Activated effector memory CD4-positive, alpha-beta T cell treated with anti-CD3 and anti-CD28 coated beads, Interleukin-2, amount 50 U/mL, for 16 hours (primary cell): ENCODE measurements at places on chromosomes 3 and 15.

GRCh38 chr15:80570553-80570952 lies 124.6 kb upstream of the ABHD17C start:
- DNase-seq, result no peak

GRCh38 chr15:95901271-95901670 lies 429.2 kb upstream of the NR2F2 start:
- no peak for DNase-seq

DNA sequence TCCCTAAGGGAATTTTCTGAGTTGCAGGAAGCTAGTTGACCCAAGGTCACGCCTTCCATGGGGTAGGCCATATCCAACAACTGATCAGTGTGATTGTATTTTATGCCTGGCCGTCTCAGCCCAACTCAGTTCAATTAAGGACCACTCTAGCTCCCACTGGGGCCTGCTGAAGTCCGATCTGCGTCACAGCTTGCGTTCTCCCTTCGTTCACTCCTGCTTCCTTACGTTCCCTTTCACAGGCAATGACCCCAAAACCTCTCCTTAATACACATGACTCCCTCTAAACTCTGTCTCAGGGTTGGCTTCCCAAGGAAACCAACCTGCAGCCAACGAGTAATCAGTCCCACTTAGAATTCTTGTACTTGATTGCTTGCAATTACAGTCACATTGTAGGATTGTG lies 428.0 kb downstream of the RBMS3 start:
- DNase-seq, result no peak

- no peak for DNase-seq
Measured at GRCh38 chr3:17469520-17469919, 272.9 kb downstream of the TBC1D5 start.

DNA sequence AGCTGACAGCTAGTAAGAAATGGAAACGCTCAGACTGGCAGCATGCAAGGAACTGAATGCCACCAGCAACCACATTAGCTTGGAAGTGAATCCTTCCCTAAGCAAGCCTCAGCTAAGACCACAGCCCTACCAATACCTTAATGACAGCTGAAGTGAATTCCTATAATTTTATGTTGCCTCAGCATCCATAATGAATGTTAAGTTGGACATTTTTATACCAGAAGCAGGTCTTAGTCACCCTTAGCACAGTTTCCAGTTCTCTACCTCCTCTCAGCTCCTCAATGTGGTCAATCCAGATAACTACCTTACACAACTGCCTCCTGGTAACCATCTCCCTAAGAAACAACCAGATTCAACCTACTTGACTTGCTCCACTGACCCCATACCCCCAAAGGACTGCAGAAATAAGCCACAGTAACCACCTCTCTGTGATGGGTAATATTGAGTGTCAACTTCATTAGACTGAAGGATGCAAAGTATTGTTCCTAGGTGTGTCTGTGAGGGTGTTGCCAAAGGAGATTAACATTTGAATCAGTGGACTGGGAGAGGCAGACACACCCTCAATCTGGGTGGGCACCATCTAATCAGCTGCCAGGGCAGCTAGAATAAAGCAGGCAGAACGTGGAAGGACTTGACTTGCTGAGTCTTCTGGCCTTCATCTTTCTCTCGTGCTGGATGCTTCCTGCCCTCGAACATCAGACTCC lies 33.5 kb downstream of the NEDD4 start:
- no peak for DNase-seq

GRCh38 chr3:59456852-59457485 lies 407.1 kb upstream of the CFAP20DC start:
- no peak for DNase-seq

GRCh38 chr3:128064962-128065361 lies 12.7 kb downstream of the SEC61A1 start:
- DNase-seq, result no peak

DNA sequence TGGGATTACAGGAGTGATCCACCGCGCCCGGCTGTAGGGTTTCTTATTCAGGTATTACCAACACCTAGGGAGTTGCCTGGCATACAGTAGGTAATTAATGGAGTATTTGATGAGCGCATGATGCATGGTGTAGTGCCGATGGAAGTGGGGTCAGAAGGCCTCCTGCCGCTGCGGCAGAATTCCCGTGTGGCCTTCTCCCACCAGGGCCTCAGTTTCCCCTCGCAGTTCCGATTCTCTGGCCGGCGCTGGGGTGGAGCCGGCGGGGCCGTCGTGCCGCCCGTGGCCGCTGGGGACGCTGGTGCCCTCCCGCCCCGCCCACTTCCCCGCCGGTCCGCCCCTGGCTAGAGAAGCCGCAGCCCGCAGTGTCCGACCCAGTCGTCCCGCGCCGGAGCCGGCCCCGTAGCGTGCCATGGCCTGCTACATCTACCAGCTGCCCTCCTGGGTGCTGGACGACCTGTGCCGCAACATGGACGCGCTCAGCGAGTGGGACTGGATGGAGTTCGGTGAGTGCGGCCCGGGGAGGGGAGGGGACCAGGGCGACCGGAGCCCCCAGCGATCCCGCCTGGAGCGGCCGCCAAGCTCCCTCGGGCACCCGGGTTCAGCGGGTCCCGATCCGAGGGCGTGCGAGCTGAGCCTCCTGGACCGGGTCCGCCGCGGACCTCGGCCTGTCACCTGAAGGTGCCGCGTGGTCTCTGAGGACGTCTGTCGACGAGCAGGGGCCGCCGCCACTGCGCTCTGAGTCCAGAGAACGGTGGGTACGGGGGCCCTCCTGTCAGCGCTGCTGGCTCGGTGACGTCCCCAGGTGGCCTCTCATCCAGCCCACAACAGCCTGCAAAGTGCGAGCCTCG lies at the start of gene IRAK2:
TSS of gene IRAK2 (plus strand) at position 374 of the 848 bp plus-strand sequence. CDS start at position 410, 36 bp downstream.
- DNase-seq, result peak; percentile 86

GRCh38 chr3:129655291-129655700 lies 48.8 kb upstream of the PLXND1 start:
- no peak for DNase-seq

GRCh38 chr15:88255484-88256278 lies 858 bp downstream of the NTRK3 start:
- no peak for DNase-seq

DNA sequence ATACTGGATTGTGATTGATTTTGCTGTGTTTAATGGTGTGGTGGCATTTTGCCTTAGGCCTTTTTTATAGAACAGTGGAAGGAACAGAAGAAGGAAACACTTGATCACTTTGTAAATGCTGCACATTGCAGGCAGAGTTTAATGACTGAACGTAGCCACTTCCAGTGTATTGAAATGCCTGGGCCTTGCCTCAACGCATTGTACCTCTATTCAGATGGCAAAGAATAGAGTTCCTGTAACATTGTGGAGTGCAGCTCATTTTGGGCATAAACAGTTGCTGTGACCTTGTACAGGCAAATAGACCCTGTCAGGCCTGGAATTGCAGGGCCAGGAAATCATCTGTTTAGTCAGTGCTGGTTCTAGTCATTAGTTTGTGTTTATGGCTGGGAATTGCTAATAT lies 225.0 kb downstream of the EPHA3 start:
- DNase-seq, result no peak

GRCh38 chr15:73906346-73907034 lies 19.8 kb upstream of the LOXL1 start:
- no peak for DNase-seq
